ENCODE measurements at places on chromosomes 16 and 17.
A peak's percentile ranks its signal among the peaks of the same experiment; 100 is the strongest.

DNA sequence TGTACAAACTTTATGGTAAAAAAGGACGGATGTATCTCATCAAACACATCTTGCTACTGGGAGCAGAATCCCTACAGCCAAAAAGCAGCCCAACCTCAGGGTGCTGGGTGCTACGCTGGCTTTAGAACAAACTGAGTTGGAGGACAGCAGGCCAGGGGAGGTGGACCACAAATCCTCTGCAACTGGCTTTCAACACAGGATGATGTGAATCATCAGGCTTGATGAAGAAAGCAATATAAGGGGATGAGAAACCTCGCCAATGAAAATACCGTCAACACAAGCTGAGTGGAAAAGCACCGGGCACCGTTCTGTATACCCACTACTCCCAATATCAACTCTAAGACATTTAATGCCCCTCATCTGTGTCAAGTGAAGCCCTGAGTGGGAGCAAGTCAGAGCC, 14.3 kb downstream of the HBQ1 start:
- no peak for ATAC-seq

DNA sequence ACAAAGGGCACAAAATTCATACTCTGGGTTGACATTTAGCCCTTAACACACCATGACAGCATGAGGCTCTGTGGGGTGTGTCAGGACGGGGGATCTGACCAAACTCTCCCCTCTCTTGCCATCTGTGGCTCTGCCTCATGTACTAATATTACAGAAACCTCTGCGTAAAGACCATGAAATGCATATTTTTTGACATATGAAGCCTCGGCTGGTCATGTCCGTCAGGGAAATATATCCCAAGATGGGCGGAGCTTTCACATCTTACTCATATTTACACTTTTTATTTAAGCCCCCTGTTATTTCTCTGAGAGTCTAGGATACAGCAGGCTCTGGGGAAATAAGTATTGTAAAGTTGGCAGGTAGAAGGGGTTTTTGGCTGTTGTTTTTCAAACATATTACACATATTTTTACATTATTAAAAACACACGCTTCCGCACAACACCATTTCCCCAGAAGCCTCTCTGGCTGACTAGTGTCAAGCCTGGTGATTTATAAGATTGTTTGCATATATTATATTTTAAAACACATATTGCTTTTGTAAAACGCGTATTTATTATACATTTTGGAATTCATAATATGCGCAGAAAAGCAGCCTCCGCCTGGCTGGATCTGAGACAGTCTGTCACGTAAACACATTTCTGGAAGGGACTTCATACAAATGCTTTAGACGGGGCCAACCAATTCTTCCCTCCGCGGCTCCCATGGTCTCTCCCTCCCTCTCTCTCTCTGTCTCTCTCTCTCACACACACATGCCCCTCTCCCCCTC, 237.7 kb upstream of the ZFHX3 start:
- no peak for ATAC-seq

GRCh38 chr16:1097800-1098199, 1.8 kb upstream of the C1QTNF8 start:
- no peak for ATAC-seq

DNA sequence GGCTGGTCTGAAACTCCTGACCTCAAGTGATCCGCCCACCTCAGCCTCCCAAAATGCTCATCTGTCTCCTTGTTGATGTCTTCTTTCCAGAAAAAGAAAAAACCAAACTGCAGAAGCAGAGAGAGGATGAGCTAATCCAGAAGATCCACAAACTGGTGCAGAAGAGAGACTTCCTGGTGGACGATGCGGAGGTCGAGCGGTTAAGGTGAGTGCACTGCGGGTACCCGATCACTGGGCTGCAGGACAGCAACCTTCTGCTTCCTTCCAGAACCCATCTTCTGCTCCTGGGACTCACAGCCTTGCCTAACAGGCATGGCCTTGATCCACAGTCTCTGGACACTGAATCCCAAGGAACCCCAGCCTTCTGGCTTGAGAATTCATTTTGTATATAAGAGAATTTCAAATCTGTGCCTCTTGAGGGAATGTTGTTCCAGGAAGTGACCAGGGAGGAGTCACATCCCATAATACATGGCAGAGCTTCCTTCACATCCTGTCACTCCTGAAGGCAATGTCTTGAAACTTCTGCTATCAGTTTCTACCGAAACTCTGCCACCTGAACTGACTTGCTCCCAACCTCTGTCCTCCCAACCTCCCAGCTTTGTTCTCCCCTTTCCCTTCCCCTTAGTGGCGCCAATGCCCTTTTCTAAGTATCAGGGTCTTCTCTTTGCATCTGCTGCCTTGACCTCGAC, 61.7 kb downstream of the MARF1 start:
- no peak for ATAC-seq

DNA sequence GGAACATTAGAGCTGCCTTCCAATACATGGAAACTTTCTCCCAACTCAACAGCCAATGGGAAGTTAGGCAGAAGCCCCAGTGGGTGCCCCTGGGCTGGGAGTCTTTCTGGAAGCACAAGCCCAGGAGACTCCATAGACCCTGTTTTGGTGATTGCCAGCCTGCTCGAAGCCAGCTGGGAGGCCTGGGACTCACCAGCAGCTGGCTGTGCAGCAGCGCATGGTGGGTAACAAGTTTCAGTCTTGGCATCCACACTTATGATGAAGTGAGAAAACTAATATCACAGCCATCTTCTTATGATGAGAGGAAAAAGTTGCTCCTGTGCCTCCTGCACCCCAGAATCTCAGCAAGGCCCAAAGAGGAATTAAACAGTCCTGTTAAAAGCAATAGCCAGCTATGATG, 522.5 kb upstream of the CDH5 start:
- no peak for ATAC-seq

- peak; percentile 73 for ATAC-seq
These were observed at the start of gene MNT for GRCh38 chr17:2400877-2401425. TSS of gene MNT (minus strand) at chr17:2401060. CDS start at chr17:2400712, 348 bp downstream.

DNA sequence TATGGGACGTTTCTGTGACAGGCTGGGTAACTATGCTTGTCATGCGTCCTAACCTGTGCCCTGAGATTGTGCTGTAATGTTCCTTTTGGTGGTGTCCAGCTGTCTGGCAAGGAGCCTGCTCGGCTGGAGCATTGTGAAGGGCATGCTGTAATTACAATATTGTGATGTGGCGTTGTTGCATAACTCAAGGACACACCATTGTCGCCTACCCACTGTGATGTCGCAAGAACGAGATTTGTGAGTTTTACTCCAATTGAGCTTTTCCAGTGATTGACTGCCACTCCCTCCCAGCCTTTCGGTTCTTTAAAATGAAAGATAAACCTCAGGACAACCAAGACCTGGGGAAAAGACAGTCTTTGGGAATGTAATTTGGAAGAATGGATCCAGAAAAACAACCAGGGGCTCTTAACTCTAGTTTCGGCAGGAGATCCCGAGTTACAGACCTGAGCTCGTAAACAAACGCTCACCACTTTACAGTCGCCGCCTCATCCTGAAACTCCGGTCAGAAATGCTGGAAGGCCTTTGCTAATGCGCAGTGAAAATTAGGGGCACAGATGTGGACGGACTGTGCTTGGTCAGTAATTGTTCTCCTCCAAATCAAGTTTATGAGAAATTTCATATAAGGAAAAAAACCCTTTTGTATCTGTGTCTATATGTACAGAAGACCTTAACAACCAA, 1.3 kb downstream of the ZNF750 start:
- ATAC-seq = no peak

- ATAC-seq = peak; percentile 56
These were observed 13.9 kb downstream of the RECQL5 start for GRCh38 chr17:75652934-75653549.

DNA sequence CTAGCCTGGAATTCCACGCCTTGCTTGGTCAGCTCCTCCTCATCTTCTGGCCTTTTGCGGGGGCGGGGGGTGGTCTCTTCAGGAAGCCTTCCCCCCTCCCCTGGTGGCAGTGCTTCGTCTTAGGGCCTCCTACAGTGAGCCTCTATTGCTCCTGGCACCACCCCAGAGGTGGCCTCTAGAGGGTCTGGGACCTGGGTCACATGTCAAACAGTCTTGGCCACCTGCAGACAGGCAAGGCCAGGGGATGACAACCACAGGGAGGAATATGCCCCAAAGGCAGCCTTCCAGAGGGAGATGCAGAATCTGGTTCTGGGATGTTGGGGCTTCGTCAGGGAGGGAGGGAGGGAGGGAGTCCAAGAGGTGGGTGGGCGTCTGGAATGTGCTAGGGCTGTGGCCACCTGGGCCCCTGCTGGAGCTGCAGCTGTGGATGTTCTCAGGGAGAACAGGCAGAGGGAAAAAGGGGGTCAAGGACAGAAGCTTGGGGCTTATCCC, 50.6 kb downstream of the SMPD3 start:
- ATAC-seq = no peak

- no peak for ATAC-seq
These were observed 22.8 kb upstream of the TOX3 start for GRCh38 chr16:52569701-52570100.

DNA sequence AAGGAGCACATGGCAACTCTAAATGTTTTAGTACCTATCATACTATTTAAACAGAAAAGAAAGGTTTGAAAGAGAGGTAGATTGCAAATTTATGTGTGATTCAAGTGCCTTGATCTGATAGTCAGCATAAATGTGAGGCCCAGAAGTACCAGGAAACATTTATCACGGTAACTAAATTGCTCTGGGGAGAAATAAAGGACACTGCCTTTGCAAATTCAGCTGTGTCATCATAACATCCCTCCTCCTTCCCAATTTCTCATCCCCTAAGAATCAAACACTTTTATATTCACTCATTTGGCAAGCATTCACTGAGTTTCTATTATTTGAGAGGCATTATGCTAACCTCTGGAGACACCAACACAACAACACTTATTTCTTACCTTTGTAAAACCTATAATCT, 563.4 kb upstream of the CA10 start:
- ATAC-seq = no peak

- ATAC-seq = no peak
These were observed 33.3 kb upstream of the USP43 start for GRCh38 chr17:9612006-9612405.

- no peak for ATAC-seq
These were observed 26.8 kb downstream of the KNOP1 start for GRCh38 chr16:19691161-19691711.

DNA sequence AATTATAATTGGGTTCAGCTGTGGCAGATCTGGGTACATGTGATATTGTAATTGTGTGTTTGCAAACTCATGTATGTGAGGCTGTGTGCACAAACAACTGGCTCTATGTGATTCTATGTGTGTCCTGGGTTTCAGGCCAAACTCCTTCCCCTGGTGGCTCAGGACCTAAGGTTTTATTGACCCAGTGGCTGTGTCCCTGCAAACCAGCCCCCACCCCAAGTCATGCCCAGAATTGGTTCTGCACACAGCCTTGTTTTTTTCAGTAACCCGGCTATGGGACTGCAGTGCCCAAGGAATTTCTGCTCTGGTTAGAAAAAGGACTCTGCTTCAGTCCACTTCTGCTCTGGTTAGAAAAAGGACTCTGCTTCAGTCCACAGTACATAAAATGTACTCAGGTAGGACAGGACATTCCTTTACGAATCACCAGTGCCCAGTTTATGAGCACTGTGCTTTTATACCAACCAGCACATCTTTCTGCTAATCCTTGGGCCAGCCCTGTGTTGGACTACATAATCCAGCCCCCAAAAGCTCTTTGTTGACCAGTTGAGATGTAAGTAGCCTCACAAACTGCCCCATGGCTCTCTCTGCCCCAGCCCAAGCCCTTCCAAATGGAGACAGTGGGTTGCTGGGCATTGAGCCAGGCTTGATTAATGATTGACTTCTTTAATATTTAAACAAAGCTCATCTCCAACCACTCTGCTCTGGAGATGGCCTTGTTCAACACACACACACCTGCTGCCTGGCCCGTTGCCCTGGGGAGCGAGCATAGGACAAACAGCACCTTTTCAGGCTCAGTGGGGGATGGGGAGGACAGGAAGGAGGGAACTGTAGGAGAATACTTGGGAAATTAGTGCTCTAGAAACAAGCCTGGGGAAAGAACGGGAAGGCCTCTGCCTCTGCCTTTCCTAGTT, 2.9 kb upstream of the KCNH6 start:
- no peak for ATAC-seq

- no peak for ATAC-seq
These were observed 230.7 kb downstream of the BCAS3 start for GRCh38 chr17:60908324-60908723.

DNA sequence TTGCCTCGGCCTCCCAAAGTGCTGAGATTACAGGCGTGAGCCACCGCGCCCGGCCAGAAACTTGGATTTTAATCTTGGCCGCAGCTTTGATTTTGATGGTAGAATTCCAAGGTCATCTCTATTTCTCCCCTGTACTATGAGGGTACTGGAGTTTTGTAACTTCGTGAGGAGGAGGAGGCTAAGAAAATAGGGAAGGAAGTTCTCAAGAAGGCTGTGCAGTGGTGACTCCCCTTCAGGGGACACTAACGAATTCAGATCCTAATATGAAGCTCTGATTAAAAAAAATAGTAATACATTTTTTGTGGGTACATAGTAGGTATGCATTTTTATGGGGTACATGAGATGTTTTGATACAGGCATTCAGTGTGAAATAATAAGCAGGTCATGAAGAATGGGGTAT, 55.9 kb downstream of the LDHD start:
- ATAC-seq = no peak

- ATAC-seq = no peak
These were observed 8.6 kb upstream of the ENPP7 start for GRCh38 chr17:79721993-79722671.

DNA sequence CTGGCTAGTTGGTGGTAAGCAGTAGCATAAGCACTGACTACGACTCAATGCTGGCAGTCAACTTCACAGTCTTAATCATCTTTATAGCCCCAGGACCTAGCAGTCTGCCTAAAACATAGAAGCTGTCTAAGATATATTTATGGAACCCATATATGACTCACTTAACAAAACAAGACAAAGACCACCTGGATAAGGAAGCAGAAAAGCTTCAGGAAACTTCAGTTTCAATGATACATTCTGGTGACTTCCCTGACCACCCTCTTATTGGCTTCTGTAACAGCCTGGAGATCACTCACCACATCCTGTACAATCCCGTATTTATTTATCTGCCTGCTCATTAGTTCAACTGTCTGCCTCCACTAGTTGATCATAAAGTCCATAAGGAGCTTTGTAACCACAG, 95.5 kb downstream of the PMP22 start:
- no peak for ATAC-seq

DNA sequence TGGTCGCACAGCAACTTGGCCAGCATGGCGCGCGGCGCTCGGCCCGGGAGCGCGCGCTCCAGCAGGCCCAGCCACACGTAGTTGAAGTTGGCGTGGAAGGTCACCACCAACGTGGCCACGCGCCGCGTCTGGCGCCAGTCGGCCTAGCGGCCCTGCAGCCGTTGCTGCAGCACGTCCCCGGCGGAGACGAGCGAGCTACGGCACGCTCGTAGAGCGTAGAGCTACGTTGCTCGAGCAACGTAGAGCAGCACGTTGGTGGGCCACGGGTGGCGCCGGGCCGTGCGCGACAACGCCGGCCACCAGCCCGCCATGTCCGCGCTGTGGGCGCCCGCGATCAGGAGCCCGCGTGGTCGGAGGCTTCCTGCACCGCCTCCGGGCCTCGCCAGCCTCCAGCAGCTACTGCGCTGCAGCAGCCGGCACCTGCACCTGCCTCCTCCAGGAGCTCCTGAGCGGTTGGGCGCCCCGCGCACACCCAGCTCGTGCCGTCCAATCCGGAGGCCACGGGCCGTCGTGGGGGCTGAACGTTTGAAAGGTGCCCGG, 13.4 kb upstream of the SULT1A1 start:
- ATAC-seq = peak; percentile 94

All from stimulated activated memory B cell treated with anti-CD40 and anti-IgM and Interleukin-4, amounts not matched to agents 10 μg/mL and 1 μg/mL and 100 μg/mL, for 72 hours (primary cell).